ENCODE measurements at places on chromosomes 4 and X.
A peak's percentile ranks its signal among the peaks of the same experiment; 100 is the strongest.

DNA sequence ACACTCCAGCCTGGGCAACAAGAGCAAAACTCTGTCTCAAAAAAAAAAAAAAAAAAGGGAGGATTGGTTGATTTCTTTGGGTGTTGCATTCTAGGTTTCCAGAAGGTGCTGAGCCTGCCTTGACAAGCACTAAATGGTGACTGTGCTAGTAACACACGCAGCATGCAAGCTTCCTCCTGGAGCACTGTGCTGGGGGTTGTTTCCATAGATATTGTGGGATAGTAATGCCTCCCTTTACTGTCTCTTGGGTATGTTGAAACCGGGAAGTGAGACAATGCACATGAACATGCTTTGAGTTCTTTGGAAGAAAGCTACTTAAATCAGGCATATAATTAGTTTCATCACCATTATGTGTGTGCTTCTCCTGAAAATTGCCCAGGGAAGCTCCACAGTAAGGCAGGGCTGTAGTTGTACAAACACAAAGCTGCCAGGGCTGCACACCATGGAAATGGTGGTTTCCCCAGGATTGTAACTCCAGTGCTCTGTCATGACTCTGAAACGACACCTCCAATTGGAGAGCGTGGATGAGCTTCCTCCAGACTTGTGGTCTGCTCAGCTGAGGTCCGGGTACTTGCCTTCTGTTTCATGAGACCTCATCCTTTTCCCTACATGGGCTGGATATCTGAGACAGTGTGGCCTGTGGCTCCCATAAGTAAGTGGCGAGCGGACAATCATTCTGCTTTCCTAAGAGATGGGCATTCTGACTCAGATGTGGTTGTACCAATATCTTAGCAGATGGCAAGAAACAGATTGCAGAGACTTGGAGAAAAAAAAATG, 31.5 kb upstream of the STOX2 start:
- no peak for DNase-seq

- DNase-seq: no peak
Observed at GRCh38 chr4:161249779-161250440, 913.9 kb downstream of the FSTL5 start.

DNA sequence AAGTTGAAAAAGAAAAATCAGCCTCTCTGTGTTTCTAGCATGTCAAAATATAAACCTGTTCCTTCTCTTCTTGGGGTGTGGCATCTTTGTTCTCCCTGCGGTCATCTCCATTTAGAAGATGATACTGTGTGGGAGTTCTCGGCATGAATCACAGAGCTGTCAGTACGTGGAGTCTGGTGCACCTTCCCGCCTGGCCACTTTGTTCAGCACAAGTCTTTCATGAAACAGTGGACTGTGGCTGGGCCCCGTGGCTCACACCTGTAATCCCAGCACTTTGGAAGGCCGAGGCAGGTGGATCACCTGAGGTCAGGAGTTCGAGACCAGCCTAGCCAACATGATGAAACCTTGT, 166.5 kb downstream of the MAML3 start:
- no peak for DNase-seq

DNA sequence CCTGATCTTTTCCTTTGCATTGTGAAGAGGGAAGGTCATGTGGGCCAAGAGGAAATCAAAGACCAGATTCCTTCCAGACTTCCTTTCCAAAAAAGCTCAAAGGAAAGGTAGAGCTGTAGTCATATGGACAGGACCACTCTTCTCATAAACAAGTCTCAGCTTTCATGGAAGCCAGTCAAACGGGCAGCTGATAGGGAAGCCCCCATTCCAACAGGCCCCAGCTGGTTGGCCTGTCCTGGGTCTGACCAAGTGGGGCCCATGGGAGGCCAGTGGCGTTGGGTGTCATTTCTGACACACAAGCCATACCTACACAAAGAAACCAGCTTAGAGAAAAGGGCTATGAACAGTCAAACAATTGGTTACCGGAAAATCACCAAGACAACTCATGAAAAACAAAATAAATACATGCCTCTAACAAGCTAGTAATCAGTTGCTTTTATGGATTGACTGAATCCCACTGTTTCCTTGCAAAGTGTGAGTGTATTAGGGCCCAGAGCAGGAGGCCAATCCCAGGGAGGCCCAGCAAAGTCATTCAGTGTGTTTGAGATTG, 149.6 kb upstream of the MAMLD1 start:
- no peak for DNase-seq

DNA sequence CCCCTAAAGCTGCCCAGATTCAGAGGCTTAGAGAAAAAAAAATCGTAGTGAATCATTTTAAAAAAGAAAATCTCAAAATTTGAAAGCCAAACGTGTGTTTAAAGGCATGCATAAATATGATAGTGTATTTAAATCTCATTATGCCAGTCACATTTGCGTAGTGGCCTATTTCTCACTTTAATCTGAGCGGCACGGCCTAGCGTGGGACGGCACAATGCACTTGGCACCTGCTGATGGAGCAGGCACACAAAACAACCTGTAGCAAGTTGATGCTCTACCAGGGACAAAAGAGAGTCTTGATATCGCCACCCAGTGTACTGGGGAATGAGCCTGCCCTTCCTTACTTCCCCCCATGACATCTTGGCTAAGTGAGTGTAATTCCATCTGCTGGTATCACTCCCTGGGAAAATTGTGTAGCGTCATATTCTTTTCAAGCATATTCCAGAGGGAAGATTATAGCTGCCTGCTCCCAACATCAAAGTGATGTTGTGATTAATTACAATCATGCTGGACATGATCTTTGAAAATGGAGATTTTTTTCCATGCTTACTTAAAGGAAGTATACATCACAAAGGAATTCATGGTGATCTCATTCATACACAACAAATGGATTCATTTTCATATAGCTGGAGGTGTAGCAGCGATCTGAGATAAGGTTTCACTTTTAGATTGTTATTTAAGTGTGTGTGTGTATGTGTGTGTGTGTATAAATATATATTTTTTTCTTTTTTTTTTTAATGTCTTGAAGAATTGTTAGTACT, 138.8 kb downstream of the DCTD start:
- DNase-seq: no peak

DNA sequence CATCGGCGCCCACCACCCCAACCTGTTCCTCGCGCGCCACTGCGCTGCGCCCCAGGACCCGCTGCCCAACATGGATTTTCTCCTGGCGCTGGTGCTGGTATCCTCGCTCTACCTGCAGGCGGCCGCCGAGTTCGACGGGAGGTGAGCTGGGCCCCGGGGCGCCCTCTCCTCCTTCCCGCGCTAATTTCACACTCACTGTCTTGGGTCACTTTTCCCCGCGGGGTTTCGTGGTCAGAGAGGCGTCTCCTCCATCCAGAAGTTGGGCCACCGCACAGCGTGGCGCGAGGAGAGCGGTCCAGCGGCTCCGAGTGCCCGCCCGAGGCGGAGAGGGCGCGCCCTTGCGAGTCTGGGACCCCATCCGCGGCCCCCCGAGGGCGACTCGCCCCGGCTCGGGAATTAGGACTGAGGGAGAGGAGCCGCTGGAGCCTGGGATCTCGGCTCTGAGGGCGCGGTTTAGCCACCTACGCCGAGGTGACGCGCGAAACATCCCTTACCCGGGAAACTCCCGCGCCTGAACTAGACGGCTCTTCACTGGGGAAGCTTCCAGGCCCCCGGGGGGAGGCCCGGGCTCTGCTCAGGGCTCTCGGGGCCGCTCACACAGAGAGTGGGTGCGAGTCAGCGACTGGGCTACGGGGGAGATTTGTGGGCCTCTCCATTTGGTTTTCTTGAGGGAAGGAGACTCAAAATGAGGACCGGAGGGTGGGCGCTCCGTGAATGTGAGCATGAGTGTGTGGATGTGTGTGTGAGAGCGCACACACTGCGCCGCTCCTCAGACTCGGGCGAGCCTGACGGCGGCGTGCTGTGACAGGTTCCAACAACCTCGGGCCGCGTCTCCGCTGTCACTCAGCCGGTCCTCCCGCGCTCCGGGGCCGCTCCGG, 551 bp downstream of the NPNT start:
- DNase-seq: no peak

DNA sequence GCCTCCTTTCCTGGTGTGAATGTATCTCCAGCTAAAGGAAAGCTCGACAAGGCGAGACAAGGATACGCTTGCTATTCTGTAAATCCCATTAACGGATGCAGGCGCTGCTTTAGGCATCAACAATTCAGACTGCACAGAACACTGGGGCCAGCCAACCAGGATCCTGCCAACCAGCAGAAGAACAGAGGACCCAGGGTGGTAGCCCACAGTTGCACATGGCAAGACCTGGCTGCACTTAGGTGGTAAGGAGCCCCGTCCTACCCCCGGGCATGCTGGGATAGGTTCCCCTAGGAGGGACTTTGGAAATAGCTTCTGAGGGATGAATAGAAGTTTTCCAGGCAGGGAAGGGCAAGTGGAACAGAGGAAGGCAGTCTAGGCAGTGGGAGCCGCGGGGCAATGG, 20.7 kb downstream of the PSAPL1 start:
- no peak for DNase-seq

- DNase-seq: no peak
Observed at GRCh38 chrX:71100581-71101505, 5.2 kb downstream of the FOXO4 start.

DNA sequence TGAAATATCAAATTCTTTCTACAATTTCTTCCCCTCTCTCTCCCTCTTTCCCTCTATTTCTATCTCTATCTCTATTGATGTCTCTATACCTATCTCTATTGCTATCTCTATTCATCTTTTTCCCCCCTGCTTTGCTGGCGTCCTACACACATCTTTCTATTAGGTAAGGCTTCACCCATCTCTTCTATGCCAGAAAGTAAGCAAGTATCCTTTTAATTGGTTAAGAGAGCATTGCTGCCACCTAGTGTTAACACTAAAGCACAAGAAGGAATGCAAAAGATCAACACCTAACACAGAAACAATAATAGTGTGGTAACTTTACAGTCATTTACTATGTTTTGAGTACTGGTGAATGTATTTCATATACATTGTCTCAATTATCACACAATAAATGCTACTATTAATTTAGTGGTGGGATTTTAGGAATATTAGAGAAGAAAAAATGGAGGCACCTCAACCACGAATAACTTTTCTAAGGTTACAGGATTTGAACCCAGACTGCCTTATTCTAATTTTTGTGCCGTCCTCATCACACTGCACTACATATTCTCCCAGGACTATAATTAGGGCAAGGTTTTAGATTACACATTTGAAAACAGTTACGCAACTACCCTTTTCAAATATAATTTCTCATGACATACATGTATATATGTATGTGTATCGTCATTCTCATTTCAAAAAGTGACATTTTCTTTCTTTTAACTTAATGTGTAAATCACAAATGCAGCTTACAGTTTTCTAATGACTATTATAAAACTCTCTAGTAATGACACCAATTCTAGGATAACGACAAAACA, 3.7 kb upstream of the C4orf36 start:
- DNase-seq: no peak

DNA sequence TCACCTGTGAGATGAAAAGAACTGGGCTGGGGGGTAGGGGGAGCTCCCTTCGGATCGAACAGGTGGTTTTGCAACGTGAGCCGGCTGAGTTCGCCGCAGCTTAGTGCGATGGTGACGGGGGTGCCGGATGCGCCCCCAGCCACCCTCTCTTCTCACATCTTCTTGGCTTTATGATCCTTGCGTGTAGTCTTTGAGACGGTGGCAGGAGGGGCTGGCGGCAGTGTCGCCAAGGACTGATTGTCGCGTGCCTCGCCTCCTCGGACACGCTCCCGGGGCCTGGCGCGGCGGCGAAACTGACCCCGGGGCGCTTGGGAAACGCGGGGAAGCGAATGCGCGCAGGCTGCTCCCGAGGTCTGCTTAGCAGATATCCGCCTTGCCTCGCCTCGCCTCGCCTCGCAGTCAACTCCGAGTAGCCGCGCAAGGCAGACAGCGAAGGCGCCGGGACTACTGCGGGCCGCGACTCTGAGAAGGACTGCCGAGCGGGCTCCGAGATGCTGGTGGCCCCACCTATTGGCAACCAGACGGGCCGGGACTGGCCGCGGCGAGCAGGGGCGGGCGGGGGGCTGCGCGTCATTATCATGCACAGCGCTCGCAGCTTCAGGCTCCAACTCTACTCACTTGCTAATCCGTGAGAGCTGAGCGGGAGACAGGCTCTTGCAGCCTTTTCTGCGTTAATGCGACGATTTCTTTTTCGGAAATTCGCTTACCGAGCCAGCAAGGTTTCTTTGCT, 1.5 kb downstream of the GRID2 start:
- no peak for DNase-seq

GRCh38 chrX:91331476-91331875, 103.2 kb upstream of the PABPC5 start:
- no peak for DNase-seq

- no peak for DNase-seq
Observed at GRCh38 chr4:174631901-174632758, 109.8 kb upstream of the HPGD start.

GRCh38 chrX:154013614-154014360, 5.9 kb downstream of the IRAK1 start:
- DNase-seq: peak; percentile 24

GRCh38 chr4:152308951-152309350, 226.9 kb downstream of the FBXW7 start:
- no peak for DNase-seq

GRCh38 chr4:76300012-76300411, 6.5 kb upstream of the STBD1 start:
- no peak for DNase-seq

- DNase-seq: no peak
Observed at GRCh38 chrX:150502979-150503897, 65.2 kb upstream of the MTM1 start.

DNA sequence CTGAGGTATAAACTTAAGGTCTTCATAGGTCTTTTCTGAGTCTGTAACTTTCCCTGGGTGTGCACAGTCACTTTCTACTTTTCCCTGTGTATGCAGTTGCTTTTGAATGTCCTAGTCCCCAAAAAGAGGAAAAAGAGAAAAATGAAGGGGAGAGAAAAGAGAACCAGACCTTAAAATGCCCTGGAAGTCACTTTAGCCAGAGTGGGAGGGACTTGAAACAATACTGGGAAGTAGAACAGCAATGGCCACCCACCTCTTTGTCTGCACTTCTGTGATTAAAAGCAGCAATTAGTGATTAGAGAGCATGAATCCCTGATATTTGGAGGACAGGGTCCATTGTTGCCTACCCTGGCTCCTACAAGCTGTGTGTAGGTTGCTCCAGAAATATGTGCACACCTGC, 36.1 kb downstream of the ZCCHC13 start:
- no peak for DNase-seq

DNA sequence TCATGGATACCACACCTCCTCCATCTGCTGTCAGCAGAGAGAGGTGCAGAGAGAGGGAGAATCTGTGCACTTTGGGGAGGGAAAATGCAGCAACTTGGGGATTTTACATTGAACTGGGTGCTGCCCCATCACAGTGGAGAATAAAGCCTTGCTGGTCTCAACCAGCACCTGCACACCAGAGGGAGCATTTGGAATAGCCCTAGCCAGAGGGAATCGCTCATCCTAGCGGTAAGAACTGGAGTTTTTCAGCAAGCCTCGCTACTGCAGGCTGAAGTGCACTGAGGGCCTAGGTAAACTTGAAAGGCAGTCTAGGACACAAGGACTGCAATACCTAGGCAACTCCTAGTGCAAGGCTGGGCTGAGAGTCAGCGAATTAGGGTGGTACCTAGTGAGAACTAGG, 148.7 kb downstream of the KDR start:
- no peak for DNase-seq

Measured in stimulated activated CD4-positive, alpha-beta T cell treated with anti-CD3 and anti-CD28 coated beads, Interleukin-4, amount 100 ng/mL, for 4 hours (primary cell).